ENCODE measurements at places on chromosomes 2 and 18. TPM values are rescaled to one million over a fixed set of nuclear protein-coding genes. Genes with fewer than 3 reads are reported as not detected.

Gene COPS8
- 69.0 TPM for total RNA-seq

Gene GALR1
- total RNA-seq: not detected

Gene PXDN
- total RNA-seq: 415 TPM

Gene AOX1
- total RNA-seq: 2.7 TPM
